Activated T-cell treated with anti-CD3 and anti-CD28 coated beads for 48 hours (primary cell): ENCODE measurements at places on chromosomes 12 and 14.

GRCh38 chr12:122505419-122506051, 4.8 kb upstream of the ZCCHC8 start:
- DNase-seq = no peak

- DNase-seq = no peak
Observed at GRCh38 chr12:53532524-53533445, 25.5 kb upstream of the NPFF start.

- no peak for DNase-seq
Observed at GRCh38 chr14:68956724-68957123, 22.4 kb downstream of the ACTN1 start.

GRCh38 chr14:38208618-38209562, 1.2 kb downstream of the SSTR1 start:
- DNase-seq = no peak

DNA sequence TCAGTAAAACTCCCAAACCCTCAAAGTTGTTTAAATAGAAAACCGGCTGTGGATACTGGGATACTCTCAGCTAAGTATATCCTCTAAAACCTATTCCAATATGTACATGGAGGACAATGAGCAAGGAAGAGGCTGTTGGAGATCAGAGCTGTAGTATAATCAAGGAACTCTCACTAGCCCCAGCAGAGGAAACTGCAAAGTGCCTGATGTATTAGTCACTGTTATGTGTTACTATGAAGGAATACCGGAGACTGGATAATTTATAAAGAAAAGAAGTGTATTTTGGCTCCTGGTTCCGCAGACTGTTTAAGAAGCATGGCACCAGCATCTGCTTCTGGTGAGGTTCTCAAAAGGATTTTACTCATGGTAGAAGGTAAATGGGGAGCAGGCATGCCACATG, 65.6 kb upstream of the RPL10L start:
- no peak for DNase-seq

GRCh38 chr14:93893661-93894261, 33.4 kb upstream of the FAM181A start:
- DNase-seq = no peak

GRCh38 chr12:59030415-59030814, 110.1 kb upstream of the LRIG3 start:
- no peak for DNase-seq

- DNase-seq = no peak
Observed at GRCh38 chr14:41668356-41668755, 61.7 kb downstream of the LRFN5 start.

DNA sequence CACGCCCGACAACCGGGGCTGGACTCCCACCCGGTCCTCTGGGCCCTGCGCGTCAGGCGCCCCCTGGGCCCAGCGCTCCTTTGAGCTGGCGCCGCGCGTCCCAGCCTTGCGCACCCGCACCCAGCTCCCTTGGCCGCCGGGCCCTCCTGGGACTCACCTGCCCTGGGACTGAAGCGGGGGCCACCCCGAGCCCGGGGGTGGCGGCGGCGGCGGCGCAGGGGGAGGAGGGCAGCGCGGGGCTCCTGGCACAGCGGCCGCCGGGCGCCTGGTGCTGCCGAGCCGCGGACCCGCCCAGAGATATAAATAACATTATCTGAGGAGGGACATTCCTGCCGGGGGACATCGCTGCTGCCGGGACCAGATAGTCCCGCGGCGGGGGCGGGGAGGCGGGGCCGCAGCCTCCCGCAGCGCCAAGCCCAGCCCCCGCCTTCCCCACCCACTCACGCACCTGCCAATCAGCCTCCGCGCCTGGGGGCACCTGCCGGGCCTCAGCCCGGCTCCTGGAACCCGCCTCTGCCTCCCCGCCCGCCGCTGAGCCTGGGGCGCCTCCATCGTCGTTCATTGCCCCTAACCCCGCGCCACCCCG, at the start of gene SPTB:
Gene SPTB, minus strand, starts transcription at position 273 of the 586 bp plus-strand sequence. CDS start 56,813 bp downstream, outside the sequence.
- peak; percentile 45 for DNase-seq

- DNase-seq = no peak
Observed at GRCh38 chr14:52824462-52824861, 33.1 kb upstream of the GNPNAT1 start.

DNA sequence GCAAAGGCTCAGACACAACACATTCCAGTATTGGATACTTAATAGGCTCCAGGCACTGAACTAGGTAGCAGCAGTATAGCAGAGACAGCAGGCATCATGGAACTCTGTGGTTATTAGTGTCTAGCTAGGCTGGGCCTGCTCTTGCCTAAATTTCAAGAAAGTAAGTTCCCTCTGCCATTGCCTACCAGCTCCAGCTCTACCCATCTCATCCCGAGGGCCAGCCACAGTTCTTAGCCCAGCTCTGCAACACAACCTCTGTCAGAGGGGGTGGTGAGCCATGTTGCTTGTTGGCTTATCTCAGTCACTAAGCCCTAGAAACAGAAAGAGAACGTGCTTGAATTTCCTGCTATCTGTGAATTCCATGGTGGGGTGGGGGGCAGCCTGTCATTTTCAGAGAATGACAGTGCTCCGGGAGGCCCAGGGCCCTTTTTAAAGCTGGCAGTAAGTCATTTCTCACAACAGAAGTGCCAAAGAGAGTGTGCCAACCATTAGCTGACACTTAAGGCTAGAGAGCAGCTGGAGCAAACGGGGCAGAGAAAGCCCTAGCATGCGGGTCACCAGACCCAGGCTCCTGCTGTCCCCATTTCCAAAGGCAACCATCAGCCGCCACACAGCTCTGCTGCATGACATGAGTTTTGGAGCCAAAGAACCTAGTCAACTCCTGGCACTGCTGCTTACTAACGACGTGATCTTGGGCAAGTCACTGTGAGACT, 105.9 kb downstream of the PRMT8 start:
- DNase-seq = no peak

DNA sequence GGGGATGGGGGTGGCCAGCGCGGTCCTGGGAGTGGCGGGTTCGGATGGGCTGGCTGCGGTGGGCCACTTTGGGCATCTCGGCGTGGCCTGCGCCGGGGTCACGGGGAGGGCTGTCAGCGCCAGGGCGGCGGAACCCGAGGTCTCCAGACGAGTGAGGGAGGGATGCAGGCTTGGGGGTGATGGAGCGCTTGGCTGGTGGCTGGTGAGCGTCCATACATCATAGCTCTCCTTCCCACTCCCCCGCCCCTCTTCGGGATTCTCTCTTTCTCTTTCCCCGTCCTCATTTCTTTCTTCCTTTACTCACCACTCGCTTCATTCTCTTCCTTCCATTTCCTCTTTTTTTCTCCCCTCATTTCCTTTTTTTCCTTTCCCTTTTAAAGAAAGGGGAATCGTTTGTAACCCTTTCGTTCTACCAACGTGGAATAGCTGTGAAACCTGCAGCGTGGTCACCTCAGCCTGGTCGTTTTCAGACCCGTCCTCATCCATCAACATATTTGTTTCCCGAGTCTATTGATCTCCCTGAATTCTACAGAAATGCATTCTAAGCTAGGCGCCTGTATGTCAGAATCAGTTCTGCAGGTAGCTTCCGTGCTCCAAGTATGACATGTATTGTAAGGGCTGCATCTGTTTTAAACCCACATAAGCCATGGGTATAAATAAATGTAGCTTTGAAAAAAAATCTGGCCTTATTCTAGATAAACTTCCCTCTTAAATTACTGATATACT, 260.3 kb upstream of the E2F7 start:
- DNase-seq = no peak

GRCh38 chr14:64417055-64417770, 29.1 kb downstream of the MTHFD1 start:
- DNase-seq = no peak

GRCh38 chr12:27807063-27807703, 27.1 kb upstream of the MANSC4 start:
- no peak for DNase-seq

GRCh38 chr14:69789118-69789640, 7.9 kb downstream of the SLC10A1 start:
- DNase-seq = no peak

GRCh38 chr12:51189790-51190355, 16.9 kb upstream of the TFCP2 start:
- DNase-seq = no peak

DNA sequence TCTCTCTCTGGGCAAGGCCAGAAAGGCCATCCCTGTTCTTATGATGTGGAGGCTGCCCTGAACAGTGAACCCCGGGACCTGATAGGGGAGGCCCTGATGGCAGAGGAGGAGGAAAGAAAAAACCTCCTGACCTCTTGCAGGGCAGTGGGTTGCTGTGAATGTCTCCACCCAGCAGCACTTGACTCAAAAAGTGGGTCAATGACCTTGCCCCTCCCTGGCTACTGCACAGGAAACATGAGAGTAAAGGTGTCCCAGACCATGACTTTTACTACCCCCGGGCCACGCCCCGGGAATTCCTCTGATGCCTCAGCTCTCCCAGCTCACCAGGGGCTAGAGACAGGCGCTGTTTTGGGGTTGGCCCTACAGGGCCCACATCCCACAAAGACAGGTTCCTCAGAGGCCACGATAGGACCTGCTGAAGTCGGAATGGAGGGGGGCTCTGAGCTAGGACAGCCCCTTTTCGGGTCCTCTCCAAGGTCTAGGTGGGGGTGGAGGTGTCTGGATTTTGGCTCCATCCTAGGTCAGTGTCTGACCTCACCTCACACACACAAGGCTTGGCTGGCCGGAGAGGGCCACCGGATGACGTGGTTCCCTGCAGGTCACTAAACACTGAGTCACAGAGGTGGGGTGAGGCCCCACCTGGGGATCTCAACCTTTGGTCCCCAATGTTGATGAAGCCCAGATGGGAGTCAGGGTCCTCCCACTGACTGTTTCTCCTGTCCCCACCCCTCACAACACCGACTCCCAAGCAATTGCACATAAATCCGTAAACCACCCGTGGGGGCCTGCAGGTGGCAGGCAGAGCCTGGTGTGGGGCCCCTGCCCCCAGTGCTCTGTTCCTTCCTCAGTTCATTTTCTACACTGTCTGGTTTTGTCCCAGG, 1.6 kb downstream of the RHOF start:
- DNase-seq = no peak

- no peak for DNase-seq
Observed at GRCh38 chr14:64841772-64842750, 37.6 kb downstream of the SPTB start.

DNA sequence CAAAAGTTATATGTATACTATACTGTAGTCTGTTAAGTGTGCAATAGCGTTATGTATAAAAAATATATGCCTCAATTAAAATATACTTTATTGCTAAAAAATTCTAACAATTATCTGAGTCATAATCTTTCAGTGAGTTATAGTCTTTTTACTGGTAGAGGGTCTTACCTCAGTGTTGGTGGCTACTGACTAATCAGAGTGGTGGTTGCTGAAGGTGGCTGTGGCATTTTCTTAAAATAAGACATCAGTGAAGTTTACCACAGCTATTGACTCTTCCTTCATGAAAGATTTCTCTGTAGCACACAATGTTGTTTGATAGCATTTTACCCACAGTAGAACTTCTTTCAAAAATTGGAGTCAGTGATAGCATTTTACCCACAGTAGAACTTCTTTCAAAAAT, 23.4 kb downstream of the POLR3B start:
- no peak for DNase-seq

GRCh38 chr12:67671892-67672291, 23.3 kb downstream of the DYRK2 start:
- no peak for DNase-seq

DNA sequence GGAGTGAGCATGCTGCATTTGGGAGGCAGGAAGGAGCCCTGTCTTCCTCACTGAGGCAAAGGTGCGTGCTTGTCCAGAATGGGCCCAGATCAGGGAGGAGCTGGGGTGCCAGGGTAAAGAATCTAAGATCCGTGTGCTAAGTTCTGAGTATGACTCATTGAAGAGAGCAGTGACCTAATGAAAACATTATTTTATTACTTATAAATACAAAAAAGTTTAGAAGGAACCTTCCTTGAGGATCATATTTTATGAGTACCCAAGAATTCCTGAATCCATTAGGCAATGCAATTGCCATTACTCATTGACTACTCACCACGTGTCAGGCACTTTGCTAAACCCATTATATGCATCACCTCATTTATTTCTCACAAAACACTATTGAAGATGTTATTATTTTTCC, 264.7 kb downstream of the EGLN3 start:
- no peak for DNase-seq
